Activated CD4-positive, alpha-beta T cell treated with anti-CD3 and anti-CD28 coated beads for 36 hours (primary cell): ENCODE measurements at places on chromosomes 2 and 18.

- no peak for DNase-seq
These were observed 744.3 kb upstream of the SOX11 start for GRCh38 chr2:4947911-4948310.

DNA sequence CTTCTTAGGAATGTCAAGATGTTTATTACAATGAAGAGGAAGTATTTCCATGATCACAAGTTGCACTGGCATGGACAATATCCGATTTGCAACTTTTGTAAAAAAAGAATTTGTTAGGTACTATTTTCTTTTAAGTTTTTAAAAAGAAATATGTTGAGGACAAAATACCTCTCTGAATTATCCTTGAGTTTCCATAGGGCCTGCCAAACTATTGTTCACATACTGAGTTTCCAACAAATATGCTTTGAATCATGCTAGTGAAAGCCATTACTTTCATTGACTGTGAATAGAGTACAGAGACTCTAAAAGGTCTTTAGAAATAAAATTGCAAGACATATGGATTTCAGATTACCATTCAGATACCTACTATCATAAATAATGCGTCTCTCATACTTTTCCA, 566.1 kb downstream of the TMEM182 start:
- no peak for DNase-seq

DNA sequence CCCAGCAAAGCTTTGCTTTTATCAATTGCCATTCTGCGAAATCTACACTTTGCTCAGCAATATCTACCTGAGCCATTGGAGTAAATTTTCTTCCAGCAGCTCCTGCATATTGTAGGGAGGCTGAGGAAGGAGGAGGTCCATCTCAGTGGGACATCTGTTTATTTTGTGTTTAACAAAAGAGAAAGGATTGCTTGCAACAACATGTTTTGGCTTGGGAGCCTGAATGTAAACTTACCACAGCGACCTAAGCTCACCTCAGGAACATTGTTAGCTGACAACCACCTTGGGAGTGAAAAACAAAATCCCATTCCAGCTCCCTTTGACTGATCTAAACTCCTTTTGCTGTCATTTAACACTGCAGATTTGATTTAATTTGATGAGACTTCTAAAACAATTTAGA, 356.1 kb downstream of the SS18 start:
- no peak for DNase-seq

DNA sequence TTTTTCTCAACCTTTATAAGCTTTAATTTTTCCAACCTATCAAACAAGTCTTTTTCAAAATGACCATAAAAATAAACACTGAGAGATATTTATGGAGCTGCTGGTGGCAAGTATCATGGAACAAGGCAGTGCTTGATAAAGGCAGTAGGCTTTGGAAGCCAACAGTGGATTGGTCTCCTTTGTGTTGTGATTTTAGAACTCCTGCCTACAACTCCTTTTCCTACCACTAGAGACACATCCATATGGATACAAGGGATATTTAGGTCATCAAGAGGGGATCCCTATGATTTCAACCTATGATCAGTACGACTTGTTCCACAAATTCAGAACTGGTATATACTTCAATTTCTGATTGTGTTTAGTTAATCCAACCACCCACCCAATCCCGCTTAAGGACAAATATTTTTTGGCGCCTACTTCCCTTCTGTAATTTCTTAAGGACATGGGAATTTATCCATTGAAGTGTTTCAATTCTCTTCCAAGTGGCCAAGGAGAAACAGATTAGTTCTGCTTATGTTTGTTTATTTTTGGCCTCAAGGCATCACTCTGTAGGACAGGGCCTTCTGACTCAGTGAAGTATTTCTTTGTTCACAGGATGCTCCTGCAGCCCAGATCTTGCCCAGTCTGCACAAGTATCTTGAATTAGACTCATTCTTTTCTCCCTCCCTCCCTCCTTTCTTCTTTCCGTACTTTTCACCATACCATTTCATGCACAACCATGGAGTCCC, 2119.6 kb upstream of the PIK3C3 start:
- DNase-seq: no peak

DNA sequence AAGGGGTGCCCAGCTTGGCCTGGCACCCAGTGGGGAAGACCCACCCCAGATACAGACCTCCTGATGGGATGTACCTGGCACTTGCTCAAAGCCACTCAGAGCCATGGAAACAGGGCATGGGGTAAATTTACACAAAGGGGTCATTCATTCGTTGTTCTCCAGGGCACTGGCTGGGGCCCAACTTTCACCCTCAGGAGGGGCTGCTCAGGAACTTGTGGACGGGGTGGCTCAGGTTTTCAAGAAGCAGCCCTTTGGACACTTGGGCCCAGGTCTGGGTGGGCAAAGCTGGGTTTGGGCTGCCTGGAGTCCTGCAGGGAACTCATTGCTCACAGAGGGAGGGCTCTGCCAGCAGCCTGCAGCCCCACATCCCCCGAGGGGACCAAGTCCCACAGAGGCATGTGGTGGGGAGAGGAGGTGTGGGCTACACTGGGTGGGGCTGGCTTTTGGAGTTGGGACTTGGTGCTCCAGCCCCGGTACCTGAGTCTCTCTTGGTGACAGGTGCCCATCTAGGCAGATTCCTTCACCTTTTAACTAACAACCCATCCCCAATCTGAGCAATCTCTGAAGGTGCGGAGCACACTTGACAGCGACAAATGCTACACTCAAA, 172.3 kb downstream of the CELF4 start:
- DNase-seq: no peak

DNA sequence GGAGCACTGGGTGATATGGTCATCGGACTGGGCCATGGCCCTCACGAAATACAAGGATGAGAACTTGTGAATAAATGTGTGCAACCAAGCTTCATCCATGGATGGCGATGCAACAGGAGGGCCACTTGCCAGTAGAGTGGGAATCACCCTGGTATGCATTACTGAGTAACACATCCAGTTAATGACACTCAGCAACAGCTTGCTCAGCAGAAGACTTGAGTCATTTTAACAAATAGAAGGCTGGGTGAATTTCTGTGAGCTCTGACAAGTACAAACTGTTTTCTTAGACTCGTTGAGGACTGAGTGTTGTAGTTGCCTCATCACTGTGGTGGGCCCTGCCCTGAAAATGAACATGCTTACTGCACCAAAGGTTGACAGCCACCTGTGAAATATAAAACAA, 221.6 kb downstream of the NCKAP5 start:
- DNase-seq: no peak

DNA sequence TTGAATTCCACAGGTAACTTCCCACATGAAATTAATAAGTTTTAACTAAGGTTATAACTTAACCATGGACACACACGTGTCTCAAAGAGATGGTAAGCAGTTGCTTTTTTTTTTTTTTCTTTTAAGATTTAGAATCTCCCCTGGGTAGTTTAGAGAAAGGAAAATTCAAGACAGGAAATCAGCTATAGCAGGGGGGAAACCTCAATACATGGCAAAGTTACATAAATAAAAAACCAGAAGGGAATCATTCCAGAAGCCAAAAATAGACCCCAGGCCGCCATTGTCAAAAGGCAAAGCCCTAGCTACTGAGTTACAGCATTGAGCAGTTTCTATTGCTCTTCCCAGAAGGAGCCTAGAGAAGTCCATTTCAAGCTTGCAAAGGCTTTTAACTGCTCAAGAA, 91.5 kb upstream of the ZNF236 start:
- no peak for DNase-seq

DNA sequence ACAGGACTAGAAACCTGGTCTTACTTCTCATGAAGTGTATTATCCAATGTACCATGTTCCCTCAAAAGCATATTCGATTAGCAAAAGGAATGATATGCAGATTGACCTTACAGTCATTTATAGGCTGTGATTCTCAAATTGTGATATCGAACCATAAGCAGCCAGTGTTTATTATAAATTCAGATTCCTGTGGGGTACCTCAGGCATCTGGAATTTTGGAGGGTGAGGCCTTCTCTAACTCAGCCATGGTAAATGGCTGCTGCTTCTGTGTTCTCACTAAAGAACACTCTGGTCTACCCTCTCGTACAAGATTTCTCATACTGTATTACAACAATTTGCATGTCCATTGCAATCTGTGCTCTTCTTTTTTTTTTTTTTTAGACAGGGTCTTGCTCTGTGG, 84.5 kb downstream of the PRPF40A start:
- no peak for DNase-seq

GRCh38 chr2:152097290-152097800, 1.5 kb downstream of the CACNB4 start:
- no peak for DNase-seq
